ENCODE measurements at places on chromosomes 7 and 10.

GRCh38 chr7:2980401-2981102 is 63.1 kb downstream of the CARD11 start:
- DNase-seq = no peak

GRCh38 chr10:75398692-75399460 is 2.7 kb downstream of the ZNF503 start:
- no peak for DNase-seq

GRCh38 chr7:28988810-28989209 is 30.7 kb upstream of the TRIL start:
- DNase-seq = no peak

- DNase-seq = peak; percentile 84
Observed at GRCh38 chr10:96700374-96701099, 19.8 kb downstream of the PIK3AP1 start.

- no peak for DNase-seq
Observed at GRCh38 chr10:10317151-10317550, 700.5 kb upstream of the CELF2 start.

GRCh38 chr7:128145191-128145590 is 95.9 kb upstream of the LEP start:
- no peak for DNase-seq

GRCh38 chr7:54969208-54969967 is 49.4 kb upstream of the EGFR start:
- no peak for DNase-seq

GRCh38 chr10:51302316-51302715 is 228.0 kb downstream of the PRKG1 start:
- DNase-seq = no peak

DNA sequence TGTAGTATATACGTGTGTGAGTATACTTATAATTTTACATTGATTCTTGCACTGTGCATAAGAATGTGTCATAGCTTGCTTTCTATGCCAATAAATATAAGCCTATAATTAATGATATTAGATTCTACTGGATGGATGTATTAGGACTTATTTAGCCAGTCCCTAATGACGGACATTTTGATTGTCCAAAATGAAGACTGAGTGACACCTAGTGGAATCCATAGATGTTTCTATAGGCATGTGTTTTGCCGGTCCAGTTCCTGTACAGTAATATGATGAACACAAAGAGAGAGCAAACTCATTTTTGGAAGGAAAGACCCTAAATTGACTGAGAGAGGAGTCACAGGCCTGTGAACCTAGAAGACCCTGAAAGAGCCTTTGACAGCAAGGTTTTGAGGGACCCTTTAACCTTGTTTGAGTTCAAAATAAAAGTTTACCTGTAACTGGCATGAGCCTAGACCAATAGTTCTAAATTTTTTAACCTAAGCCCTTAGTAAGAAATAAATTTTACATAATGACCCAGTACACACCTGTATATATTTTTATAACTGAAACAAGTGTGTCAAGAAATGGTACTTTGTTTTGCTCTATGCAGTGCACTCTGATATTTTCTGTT is 42.4 kb upstream of the AGBL3 start:
- no peak for DNase-seq

- no peak for DNase-seq
Observed at GRCh38 chr7:117096330-117096729, 143.0 kb downstream of the ST7 start.

DNA sequence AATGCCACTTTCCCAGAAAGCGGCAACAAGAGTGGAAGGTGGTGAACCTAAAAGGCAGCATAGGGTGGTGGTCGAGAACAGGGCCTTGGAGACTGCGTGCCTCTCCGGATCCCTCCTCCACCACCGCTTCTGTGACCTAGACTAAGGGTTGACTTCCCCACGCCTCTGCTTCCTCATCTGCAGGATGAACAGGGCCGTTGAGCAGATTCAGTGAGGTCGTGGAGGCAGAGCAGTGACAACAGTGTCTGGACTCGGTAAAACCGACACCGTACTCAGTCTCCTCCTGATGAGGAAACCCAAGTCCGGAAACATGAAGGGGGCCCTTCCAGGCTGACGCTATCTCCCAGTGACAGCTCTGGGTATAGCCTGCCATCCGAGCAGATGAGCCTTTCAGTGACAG is 162.6 kb downstream of the CELF2 start:
- DNase-seq = peak; percentile 79

DNA sequence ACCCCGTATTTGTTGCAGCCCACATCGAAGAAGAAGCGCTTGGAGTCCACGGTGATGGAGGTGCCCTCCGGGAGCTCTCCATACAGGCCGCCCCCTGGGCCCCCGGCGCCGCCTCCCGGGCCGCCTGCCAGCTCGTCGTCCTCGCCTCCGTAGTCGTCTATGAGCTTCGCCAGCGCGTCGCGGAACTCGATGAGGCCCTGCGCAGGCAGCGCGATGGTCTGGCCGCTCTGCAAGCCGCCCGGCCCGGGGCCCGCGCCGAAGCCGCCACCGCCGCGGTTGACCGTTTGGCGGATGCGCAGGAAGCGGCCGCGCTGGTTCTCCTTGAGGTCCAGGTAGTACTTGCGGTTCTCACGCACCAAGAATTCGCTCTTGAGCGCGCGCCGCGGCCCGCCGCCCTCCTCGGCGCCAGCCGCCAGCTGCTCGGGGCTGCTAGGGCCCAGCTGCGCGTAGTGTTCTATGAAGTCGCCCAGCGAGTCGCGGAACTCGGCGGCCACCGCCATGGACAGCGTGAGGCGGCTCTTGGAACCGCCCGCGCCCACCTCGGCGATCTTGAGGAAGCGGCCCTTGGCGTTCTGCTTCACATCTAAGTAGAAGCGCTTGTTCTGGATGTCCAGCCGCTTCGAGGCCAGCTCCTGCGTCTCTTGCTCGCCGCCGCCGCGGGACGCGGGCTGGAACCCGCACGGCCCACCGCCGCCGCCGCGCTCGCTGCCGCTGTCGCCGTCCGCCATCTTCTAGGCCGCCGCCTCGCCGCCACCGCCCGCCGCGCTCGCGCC is 523 bp downstream of the PURB start:
- DNase-seq = peak; percentile 47

DNA sequence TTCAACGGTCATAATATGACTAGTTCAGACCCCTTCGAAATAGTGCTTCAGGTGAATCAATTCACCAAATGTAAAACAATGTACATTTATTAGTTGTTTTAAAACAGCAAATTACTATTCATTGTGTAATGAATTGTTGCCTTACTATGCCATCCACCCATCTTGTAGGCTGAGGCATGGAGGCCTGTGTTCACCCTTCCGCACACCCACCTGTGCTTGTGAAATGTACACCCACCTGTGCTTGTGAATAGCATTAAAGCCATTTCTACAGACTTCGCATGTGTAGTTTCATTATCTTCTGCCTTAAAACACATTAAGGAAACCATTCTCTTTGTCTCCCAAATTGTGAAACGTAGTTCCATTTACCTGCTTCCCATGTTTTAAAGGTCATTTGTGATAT is 16.8 kb downstream of the CLRN3 start:
- DNase-seq = no peak

DNA sequence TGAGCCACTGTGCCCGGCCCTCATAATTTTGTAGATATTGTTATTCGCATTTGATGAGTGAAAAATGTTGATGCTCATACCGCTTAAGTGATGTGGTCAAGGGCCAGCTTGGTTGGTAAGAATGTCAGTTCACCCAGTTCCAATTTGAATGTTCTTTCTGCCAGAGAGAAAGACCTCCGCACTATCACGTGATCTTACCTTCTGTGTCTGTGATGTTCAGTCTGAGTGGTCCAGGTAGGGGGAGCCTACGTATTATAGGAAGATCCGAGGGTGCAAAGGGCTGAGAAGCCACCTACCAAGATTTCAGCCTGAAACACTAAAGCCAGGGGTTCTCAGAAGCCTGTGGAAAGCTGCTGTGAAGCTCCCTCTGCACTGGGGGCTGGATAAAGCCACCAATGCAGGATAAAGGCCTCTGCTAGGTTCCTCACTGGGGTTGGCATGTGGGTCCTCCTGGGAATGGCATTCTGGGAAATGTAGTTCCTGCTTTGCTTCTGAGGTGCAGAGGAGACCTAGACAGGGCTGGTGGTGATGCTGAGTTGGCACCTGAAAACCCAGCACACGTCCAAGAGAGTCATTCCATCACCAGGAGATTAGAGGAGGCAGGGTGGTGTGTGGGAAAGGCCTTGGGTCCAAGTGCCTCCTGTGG is 64.7 kb upstream of the AOAH start:
- no peak for DNase-seq

GRCh38 chr10:14740684-14741247 is 33.9 kb downstream of the FAM107B start:
- DNase-seq = no peak

- no peak for DNase-seq
Observed at GRCh38 chr7:50812094-50812493, 29.4 kb upstream of the GRB10 start.

DNA sequence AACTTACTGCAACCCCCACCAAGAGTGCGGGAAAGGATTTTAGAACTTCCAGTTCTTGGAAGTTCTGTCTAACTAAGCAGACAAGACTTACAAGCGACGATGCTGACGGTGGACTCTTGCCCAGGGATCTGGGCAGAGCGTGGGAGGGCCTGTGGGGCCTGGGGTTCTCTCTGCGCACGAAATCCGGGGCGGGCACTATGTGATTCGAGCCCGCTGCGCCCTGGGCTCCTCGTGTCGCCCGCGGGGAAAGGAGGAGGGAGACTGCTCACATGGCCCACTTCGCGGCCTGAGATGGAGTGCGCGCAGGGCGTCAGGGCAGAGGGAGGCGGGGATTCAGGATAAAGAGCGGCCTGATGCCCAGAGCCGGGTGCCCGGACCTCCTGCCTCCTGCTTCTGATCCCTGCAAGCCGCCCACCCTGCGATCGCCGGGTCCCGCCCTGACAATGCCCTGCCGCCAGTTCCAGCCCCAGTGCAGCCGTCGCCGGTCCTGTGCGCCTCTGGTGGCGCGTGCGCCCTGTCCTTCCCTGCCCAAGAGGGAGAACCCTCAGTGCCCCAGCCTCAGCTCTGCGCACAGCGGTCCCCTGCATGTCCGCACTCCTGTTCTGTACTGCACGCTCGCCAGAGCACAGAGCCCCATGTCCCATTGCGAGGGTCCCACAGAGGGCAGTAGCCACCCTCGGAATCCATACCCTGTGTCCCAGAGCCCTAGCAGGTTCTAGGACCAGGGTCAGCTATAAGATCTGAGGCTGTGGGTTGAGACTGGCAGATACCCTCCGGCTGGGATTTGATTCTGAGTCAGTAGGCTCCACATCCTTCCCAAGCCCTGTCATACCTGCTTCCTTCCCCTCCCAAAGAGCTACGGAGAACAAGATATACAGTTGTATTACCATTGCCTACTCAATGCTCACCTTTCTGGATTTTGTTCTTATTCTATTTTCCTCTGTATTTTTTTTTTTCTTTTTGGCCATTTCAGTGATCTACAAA is 99.4 kb upstream of the TMEM106B start:
- DNase-seq = no peak

DNA sequence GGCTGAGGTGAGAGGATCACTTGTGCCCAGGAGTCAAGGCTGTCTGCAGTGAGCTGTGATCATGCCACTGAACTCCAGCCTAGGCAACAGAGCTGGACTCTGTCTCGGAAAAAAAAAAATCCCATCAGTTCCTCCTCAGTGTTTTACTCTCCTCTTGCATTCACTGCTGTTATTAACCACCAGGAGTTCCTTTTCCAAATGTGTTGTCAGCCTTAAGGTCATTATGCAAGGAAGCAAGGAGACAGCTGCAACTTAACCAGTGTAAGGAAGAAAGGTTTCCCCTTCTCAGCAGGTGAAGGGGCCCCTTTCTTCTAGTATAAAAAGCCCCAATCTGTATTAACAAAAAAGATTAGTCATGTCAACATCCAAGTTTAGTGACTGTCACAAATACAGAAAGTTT is 86.6 kb upstream of the LEP start:
- no peak for DNase-seq

GRCh38 chr7:106887421-106887820 is 22.3 kb downstream of the PIK3CG start:
- no peak for DNase-seq

GRCh38 chr7:30732606-30733005 is 19.3 kb upstream of the INMT start:
- no peak for DNase-seq

- DNase-seq = no peak
Observed at GRCh38 chr7:2211259-2211880, 21.4 kb downstream of the MAD1L1 start.

DNA sequence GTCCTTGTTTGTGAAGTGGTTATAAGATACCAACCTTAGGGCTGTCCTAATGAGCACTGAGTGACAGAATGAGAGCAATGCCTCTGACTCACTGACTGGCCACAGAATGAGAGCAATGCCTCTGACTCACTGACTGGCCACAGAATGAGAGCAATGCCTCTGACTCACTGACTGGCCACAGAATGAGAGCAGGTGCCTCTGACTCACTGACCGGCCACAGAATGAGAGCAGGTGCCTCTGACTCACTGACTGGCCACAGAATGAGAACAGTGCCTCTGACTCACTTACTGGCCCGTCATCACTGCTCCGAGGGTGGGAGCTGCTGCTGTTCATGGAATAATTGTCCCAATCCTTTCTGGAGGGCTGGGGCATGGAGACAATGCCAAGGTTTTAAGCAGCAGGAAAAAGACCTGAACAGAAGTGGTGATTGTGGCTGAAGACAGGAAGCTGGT is 265.2 kb upstream of the PPP2R2D start:
- DNase-seq = no peak

DNA sequence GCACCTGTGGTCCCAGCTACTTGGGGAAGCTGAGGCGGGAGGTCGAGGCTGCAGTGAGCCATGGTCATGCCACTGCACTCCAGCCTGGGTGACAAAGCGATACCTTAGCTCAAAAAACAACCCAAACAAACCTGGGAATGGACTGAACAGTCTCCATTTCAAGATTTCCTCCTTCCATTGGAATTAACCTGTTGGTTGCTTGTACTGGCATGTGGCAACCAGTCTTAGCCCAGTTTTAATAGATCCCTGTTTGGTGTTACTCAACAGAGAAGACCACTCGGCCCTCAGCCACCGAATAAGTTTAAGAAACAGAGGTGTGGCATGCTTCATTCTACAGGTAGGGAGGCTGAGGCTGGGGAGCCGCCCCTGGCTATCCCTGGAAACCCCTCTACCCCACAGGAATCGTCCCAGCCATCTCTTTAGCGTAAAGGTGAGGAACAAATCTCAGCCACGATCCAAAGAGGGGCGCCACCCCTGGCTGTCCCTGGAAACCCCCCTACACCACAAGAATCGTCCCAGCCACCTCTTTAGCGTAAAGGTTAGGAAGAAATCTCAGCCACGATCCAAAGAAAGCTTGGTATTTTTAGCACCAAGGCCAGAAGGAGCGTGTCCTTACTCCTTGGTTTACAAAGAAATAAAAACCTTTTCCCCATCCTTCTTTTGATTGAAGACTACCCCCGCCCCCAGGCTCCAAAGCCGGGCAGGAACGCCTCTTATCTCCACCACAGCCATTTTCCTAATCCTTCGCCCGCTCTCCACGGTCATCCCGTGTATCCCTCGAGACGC is 861 bp upstream of the TSPAN14 start:
- no peak for DNase-seq

DNA sequence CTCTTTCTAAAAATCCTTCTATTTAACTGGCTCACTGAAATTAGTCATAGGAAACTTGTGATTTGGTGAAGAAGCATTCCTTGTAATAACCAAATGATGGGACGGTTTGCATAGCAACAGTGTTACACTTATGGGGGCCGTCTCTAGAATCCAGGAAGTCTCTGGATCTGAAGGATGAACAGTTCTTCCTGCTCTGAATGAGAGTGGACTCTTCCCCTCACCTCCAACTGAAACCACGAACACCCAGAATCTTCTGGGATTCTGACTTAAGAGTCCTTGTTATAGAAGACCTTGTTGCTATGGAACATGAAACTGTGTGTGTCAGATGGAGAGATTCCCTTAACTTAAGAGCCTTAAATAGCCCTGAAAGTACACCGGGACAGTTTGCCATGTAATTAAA is 23.2 kb downstream of the NOLC1 start:
- no peak for DNase-seq
